CD14-positive monocyte (primary cell): ENCODE measurements at places on chromosomes 1 and 21. TPM values are rescaled to one million over a fixed set of nuclear protein-coding genes. Genes with fewer than 3 reads are reported as not detected.
A peak's percentile ranks its signal among the peaks of the same experiment; 100 is the strongest.

GRCh38 chr1:10459184-10459583 is 9.4 kb downstream of the CORT start:
- no peak for DNase-seq
- no peak overlapping the region for H3K27ac ChIP-seq
- no peaks in the 10 kb centered on the region for H3K4me1 ChIP-seq
- no peaks in the 10 kb centered on the region for H3K27me3 ChIP-seq
- H3K36me3 ChIP-seq: peaks cover 22% of the 10 kb centered on the region

Gene TMEM51
- 2.1 TPM for polyA plus RNA-seq

GRCh38 chr1:30693822-30694221 is 29.6 kb downstream of the MATN1 start:
- no peaks in the 10 kb centered on the region for H3K27me3 ChIP-seq
- no peak for DNase-seq
- H3K4me3 ChIP-seq: no peak overlapping the region
- no peaks in the 10 kb centered on the region for H3K36me3 ChIP-seq
- no peak overlapping the region for H3K27ac ChIP-seq

- no peaks in the 10 kb centered on the region for H3K27me3 ChIP-seq
- H3K27ac ChIP-seq: no peak overlapping the region
- no peak overlapping the region for H3K4me3 ChIP-seq
- no peaks in the 10 kb centered on the region for H3K36me3 ChIP-seq
- DNase-seq: no peak
- peaks cover 9% of the 10 kb centered on the region for H3K4me1 ChIP-seq
Observed at GRCh38 chr1:201561195-201561564, 22.3 kb downstream of the NAV1 start.

DNA sequence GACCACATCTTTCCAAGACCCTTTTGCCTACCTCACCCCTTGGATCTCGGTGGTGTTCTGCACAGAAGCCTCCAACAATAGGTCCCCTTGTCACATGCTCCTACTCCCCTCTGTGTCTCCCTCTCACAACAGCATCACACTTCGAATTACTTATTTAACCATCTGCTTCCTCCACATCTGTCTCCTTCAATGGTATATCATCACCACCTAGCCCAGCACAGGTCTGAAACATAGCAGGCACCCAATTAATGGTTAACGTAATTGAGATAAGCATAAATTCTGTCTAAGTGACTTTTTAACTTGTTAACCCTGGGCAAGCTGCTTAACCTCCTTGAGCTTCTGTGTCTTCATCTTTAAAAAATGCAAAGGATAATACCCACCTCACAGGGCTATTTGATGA is 100.3 kb upstream of the BARHL2 start:
- H3K36me3 ChIP-seq: no peaks in the 10 kb centered on the region
- H3K4me1 ChIP-seq: no peaks in the 10 kb centered on the region

Gene PAPPA2
- not detected in 2 replicates for polyA plus RNA-seq

Gene ARHGEF16
- polyA plus RNA-seq: not detected

- DNase-seq: no peak
- no peaks in the 10 kb centered on the region for H3K36me3 ChIP-seq
- no peaks in the 10 kb centered on the region for H3K4me1 ChIP-seq
- no peaks in the 10 kb centered on the region for H3K27me3 ChIP-seq
- H3K4me3 ChIP-seq: no peak overlapping the region
Observed at GRCh38 chr21:45602106-45602505, 41.4 kb upstream of the PCBP3 start.

DNA sequence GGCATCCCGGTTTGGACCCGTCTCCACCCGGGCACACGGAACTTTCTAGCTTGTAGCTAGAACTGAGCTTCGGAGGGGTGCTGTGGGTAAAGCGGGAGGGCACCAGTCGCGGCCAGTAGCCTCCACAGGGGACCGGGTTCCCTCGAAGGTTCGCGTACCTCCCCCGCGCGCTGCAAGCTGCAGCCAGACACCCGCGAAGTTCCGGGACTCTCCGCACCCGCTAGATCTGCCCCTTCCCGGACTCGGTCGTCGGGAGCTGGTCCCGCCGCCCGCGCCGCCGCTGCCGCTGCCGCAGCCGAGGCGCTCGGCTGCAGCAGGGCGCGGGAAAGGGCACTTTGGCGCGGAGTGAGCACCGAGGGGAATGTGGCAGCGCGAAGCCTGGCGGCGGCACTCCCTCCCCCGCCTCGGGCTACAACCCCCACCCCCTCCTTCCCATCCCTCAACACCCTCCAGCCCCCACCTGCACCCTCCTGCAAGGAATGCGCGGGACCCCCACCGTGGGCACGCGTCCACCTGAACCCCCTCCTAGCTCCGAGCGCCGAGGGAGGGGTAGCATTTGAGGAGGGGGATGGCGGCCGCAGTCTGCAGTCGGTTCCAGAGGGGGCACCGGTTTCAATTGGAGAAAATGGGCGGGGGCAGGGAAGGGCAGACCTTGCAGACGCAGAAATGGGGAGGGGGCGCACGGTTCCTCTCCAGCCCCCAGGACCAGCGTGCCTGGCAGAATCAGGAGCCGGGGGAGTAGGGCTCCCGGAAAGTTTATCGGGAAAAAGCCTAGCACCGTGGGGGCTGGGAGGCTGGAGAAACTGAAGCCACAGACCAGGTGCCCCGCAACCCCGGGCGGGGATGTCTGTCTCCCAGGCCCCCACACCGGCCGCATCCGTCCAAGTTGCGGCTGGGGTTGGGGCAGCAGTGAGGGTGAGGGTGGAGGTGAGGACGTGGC is 968 bp downstream of the CSMD2 start:
- no peak overlapping the region for H3K27ac ChIP-seq
- no peak for DNase-seq
- peaks cover 44% of the 10 kb centered on the region for H3K27me3 ChIP-seq
- H3K4me3 ChIP-seq: no peak overlapping the region

Gene CD1E
- 3.3 TPM for polyA plus RNA-seq

DNA sequence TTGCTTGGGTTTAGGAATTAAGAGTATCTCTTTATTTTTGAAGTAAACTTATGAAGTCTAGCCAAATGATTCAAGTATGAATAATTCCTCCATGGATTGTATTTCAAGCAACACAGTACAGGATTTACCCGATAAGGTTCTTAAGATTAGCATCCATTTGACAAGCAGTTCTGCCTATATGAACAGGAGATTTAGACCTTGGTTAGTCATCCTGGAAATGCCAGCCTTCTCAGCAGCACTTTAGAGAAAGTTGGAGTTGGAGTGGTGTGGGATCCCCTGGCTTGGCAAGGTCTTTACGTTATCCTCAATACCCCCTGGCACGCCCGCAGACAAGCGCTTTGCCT is 1.6 kb downstream of the BCAR3 start:
- no peak overlapping the region for H3K27ac ChIP-seq
- peaks cover 37% of the 10 kb centered on the region for H3K27me3 ChIP-seq
- no peaks in the 10 kb centered on the region for H3K36me3 ChIP-seq
- no peak overlapping the region for H3K4me3 ChIP-seq
- no peak for DNase-seq

GRCh38 chr1:154353460-154353904 is 28.2 kb downstream of the ATP8B2 start:
- H3K27me3 ChIP-seq: no peaks in the 10 kb centered on the region
- DNase-seq: peak; percentile 73
- H3K27ac ChIP-seq: no peak overlapping the region
- peaks cover 42% of the 10 kb centered on the region for H3K4me1 ChIP-seq

DNA sequence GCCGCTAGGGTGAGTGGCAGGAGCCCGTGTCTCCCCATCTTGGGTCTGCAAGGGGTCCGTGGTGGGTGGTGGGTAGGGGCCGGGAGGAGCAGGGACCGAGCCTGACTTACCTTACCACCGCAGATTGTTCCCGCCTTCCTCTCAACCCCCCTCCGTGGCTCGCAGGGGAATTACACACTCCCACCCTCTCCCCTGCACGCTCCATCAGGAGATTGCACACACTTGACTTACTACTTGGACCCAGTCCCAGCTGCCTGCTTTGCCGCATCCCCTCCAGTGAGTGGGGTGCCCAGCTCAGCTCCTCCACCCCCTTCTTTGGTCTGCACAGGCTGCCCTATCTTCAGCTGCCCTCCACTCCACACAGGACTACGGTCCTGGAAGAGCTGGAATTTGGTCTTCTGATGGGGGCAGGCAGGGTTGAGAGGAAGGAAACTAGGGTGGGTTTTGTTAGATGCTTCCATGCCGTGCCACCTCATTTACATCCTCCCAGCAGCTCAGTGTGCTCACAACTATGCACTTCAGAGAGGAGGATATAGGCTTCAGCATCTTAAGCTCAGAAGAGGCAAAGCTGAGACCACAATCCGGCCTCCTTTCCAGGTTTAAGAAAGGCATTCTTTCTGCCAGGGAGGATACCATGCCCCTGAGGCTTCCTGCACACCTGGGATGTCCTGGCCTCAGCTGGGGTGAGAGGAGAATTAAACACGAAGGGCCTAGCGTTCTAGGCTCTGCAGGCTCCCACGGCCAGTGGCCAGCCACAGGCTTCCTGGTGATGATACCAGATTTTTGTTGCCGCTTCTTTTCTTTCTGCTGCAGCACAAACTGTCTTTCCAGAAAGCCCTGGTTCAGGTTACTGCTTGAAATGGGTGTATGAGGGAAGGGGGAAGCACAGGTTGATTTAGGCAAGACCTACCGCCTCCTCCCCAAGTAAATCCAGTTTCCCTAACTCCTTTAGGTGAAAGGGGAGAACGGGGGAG is 2.3 kb downstream of the KCNC4 start:
- H3K4me3 ChIP-seq: no peak overlapping the region
- no peaks in the 10 kb centered on the region for H3K36me3 ChIP-seq
- peaks cover 31% of the 10 kb centered on the region for H3K27me3 ChIP-seq
- H3K4me1 ChIP-seq: peaks cover 34% of the 10 kb centered on the region

Gene TTC24
- polyA plus RNA-seq: 0.22 and 0.31 TPM in 2 replicates

Gene FCRL5
- polyA plus RNA-seq: not detected

- no peak overlapping the region for H3K27ac ChIP-seq
- DNase-seq: peak; percentile 36
- H3K4me1 ChIP-seq: no peaks in the 10 kb centered on the region
- no peak overlapping the region for H3K4me3 ChIP-seq
- no peaks in the 10 kb centered on the region for H3K27me3 ChIP-seq
- H3K36me3 ChIP-seq: no peaks in the 10 kb centered on the region
Observed at GRCh38 chr1:46735708-46736324, 16.9 kb upstream of the EFCAB14 start.

DNA sequence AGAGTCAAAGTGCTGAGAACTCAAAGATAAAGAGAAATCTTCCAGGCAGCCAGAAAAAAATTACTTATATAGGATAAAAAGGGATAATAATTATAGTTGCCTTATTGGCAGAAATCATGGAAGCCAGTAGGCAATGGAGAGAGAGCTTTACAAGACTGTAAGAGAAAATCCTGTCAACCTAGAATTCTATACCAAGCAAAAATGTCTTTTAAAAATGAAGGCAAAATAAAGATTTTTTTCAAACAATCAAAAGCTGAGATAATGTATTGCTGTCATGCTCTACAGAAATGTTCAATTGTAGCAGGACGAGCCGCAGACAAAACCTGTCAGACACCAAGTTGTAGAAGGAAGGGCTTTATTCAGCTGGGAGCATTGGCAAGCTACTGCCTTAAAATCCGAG is 26.8 kb upstream of the RAB4A start:
- no peak overlapping the region for H3K27ac ChIP-seq
- no peak overlapping the region for H3K4me3 ChIP-seq
- DNase-seq: no peak
- H3K4me1 ChIP-seq: peaks cover 14% of the 10 kb centered on the region

DNA sequence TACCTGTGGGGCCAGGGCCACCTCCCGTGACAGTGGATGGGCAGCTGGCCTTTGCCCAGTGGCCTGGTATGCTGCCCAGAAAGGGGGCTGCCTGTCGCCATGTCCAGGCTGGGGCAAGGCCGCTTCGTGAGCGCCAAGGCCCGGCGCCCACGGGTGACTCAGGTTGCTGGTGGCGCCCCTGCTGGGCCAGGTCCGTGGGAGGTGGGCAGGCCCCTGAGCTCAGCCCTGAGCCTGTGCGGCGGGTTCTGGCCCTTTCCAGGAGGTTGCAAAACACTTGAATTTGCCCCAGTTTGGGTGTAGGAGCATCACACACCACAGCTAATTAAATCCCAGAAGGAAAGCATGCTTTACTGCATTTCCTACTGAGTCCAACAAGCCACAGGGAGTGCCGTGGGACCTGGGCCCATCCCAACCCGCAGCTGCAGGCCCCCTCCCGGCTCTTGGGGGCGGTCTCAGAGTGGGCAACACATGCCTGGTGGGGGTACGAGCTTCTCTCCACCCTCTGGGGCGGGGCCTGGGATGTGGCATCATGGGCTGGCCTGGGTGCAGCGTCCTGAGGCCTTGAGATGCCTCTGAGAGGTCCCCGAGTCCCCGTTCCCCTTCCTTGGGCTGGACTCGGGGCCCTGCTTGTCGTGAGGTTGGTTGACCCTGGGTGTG is 159.8 kb downstream of the PEX14 start:
- no peaks in the 10 kb centered on the region for H3K4me1 ChIP-seq
- H3K27me3 ChIP-seq: peaks cover 21% of the 10 kb centered on the region
- no peak overlapping the region for H3K4me3 ChIP-seq

Gene DEPDC1
- polyA plus RNA-seq: 0.04 TPM

Gene GJA4
- polyA plus RNA-seq: not detected

GRCh38 chr1:235972311-235972689 is 92.6 kb downstream of the NID1 start:
- H3K27ac ChIP-seq: peak overlapping the region; percentile 95
- H3K4me1 ChIP-seq: peaks cover 31% of the 10 kb centered on the region
- H3K27me3 ChIP-seq: no peaks in the 10 kb centered on the region
- DNase-seq: peak; percentile 55
- peak overlapping the region; percentile 17 for H3K4me3 ChIP-seq

Gene PLA2G2C
- 0.07 TPM for polyA plus RNA-seq

DNA sequence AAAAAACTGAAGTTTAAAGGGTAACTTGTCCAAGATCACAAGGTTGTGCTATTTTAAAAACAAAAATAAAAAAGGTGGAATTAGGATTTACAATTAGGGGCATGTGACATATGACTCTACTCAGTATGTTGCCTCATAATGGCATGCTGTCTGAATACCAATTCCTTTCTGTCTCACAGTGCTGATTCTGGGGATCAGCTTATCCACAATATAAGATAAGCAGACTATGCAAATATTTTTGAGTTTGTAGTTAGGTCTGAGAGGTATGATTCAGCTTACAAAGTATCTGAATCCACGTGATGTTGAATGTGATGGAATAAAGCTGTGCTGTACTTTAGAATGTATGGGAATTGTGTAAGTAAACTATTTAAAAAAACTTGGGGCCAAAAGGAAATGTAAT is 216.6 kb downstream of the HHIPL2 start:
- H3K36me3 ChIP-seq: no peaks in the 10 kb centered on the region
- H3K27ac ChIP-seq: no peak overlapping the region
- H3K4me3 ChIP-seq: no peak overlapping the region
- no peaks in the 10 kb centered on the region for H3K27me3 ChIP-seq

Gene TESK2
- 9.3 and 13.1 TPM in 2 replicates for polyA plus RNA-seq

- no peaks in the 10 kb centered on the region for H3K4me1 ChIP-seq
- H3K36me3 ChIP-seq: no peaks in the 10 kb centered on the region
- no peak for DNase-seq
- no peak overlapping the region for H3K4me3 ChIP-seq
- no peaks in the 10 kb centered on the region for H3K27me3 ChIP-seq
- H3K27ac ChIP-seq: no peak overlapping the region
Observed at GRCh38 chr1:233672732-233673131, 58.8 kb downstream of the KCNK1 start.

Gene OR2T33
- not detected for polyA plus RNA-seq

GRCh38 chr21:37008724-37009123 is 2.2 kb downstream of the RIPPLY3 start:
- H3K4me1 ChIP-seq: peaks cover 19% of the 10 kb centered on the region
- no peak for DNase-seq
- H3K4me3 ChIP-seq: no peak overlapping the region
- H3K36me3 ChIP-seq: no peaks in the 10 kb centered on the region

- peak; percentile 44 for DNase-seq
- no peak overlapping the region for H3K4me3 ChIP-seq
- H3K4me1 ChIP-seq: no peaks in the 10 kb centered on the region
- no peak overlapping the region for H3K27ac ChIP-seq
Observed at GRCh38 chr1:41870076-41870562, 48.6 kb downstream of the HIVEP3 start.

Gene CCDC181
- not detected for polyA plus RNA-seq

Gene KRTAP8-1
- polyA plus RNA-seq: not detected in 2 replicates

Gene UBASH3A
- polyA plus RNA-seq: 0.18 TPM in 1 of 2 replicates, not detected in the other
